ENCODE measurements at places on chromosomes 16 and 17.

DNA sequence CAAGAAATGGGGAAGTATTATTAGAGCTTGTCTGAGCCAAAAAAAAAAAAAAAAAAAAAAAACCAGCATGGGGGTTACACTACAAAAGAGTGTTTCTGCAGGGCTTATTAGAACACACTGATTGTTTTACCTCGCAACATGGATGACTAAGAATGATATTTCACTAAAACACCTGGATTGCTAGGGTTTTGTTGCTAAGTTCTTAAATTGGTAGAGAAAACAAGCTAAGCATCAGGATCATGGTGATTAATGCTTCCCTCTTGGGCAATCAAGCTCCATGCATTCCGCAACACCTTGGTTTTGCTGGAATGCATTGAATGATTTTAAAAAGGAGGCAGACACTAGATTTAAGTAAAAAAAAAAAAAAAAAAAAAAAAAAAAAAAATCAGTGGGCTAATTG lies 931.4 kb upstream of the CDH8 start:
- no peak for DNase-seq

- DNase-seq, result no peak
Measured at GRCh38 chr17:7588553-7589203, 1.2 kb downstream of the SOX15 start.

GRCh38 chr17:8226536-8227237 lies 16.3 kb upstream of the AURKB start:
- no peak for DNase-seq

- no peak for DNase-seq
Measured at GRCh38 chr16:77967054-77967904, 55.1 kb upstream of the CLEC3A start.

DNA sequence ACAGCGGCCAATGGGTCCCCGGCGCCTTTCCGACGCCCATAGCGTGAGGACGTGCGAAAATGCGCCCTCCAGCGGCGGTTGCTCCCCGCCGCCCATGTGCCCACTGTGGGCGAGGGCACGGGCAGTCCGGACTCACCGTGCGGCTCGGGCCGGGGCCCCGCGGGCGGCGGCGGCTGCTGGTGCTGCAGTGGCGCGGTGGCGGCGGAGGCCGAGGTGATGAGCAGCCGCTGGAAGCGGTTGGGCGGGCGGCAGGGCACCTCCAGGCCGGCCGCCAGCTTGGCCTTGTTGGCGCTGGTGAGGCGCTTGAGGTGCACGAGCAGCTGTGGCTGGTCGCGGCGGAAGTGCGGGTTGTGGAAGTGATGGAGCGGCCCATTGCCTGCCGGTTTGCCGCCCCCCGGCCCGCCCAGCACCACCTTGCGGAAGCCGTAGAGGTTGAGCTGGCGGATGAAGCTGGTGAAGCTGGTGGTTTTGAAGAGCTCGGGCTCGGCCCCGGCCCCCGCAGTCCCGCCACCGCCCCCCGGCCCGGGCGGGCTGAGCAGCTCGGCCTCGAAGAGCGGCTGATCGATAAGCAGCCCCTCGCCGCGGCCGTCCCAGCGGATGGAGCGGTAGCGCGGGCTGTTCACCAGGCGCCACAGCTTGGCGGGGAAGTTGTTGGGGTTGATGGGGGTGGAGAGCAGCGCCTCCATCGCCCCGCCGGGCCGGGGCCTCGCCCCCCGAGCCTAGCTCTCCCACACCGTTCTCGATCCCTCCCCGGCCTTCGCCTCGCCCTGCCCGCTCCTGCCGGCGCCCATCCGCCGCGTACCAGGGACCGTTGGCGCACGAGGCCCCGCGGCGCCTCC lies at the start of gene HSF5:
HSF5 (minus strand) TSS at position 820 of the 839 bp plus-strand sequence; CDS start at position 686, 134 bp downstream.
- peak; percentile 78 for DNase-seq

- no peak for DNase-seq
Measured at GRCh38 chr17:71850812-71851211, 270.0 kb upstream of the SOX9 start.

- DNase-seq, result no peak
Measured at GRCh38 chr17:54899201-54899600, 1.5 kb upstream of the TOM1L1 start.

DNA sequence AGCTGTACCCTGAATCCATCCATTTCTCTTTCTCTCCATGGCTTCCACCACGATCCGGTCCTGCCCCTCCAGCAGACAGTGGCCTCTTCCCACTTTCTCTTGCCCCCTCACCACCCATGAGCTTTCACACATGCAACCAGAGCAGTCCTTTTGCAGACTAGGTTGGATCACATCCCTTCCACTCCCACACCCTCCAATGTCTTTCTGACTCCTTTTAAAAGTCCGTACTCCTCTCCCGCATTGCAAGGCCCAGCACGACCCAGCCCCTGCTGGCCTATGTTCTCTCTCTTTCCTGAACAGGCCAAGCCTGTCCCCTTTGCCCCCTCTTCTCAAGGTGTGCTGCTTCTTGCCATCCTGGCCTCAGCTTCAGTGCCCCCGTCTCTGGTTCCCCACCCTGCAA lies 22.5 kb upstream of the DNAI2 start:
- DNase-seq, result no peak

DNA sequence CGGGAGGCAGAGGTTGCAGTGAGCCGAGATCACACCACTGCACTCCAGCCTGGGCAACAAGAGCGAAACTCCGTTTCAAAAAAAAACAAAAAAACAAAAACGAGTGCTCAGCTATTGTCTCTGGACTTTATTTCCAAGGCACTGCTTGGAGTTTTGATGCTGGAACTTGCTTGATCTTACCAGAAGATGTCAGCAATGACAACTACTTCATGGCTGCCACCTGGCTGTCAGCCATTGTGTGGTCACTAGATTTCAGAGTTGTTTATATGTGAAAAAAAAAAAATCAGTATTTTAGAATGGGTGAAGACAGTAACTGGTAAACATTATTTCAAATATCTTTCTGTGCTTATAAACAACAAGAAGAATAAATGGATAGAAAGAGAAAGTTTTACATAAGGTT lies 26.3 kb upstream of the OR4D1 start:
- DNase-seq, result no peak

- no peak for DNase-seq
Measured at GRCh38 chr17:39462631-39463375, 1.5 kb downstream of the CDK12 start.

DNA sequence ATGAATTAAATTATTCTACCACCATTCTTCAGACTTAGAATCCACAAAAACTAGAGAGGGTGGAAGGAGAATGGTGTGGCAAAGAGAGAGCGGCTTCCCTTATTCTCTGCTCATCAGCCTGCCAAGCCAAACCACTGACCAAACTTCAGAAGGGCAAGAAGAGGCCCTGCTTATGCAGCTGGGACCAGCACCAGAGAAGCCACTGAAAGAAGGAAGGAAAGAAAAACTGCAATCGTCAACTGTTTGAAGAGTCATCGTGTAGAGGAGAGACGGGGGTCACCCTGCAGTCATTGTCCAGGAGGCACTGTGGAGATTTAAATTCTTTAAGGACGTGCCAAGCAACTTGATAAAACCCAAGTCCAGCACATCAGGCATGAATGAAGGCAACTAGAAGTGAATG lies 15.6 kb downstream of the PMP22 start:
- DNase-seq, result no peak

DNA sequence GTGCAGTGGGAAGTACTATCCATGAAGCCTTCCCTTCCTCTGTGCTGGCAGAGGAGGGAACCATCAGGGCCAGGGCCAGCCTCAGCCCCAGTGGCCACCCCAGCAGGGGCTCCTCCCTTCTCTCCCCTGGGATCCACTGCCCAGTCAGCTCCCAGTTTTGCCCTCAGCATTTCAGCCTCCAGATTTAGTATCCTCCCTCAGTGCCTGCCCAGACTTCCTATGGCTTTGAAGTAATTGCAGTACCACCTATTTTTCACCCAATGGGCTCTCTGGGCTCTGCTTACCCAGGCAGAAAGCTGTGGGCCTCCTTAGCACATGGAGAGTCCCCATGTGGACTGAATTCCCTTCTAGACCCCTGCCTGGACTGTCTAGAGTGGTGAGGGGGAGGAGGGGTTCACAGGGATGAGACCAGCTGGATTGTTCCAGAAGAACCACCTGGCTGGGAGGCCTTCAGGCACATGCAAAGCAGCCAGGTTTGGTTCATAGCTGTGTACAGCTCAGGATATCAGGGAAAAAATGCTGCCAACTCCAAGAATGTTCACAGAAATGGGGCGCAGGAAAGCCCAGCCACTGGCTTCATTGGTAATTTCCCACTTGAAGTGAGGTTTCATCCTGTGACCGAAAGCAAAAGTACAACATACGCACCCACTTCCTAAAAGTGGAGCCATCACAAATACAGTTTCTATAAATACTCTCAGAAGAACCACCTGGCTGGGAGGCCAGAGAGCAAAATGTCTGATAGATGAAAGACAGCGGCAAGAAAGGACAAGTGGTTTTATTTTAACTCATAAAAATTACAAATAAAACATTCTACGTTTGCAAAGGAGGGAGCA lies 15.2 kb upstream of the HERPUD1 start:
- DNase-seq, result no peak

Data from activated CD4-positive, CD25-positive, alpha-beta regulatory T cell (primary cell).